Ovary (tissue), 10 donors: ENCODE measurements at places on chromosomes 3 and 15.
A peak's percentile ranks its signal among the peaks of the same experiment; 100 is the strongest.

DNA sequence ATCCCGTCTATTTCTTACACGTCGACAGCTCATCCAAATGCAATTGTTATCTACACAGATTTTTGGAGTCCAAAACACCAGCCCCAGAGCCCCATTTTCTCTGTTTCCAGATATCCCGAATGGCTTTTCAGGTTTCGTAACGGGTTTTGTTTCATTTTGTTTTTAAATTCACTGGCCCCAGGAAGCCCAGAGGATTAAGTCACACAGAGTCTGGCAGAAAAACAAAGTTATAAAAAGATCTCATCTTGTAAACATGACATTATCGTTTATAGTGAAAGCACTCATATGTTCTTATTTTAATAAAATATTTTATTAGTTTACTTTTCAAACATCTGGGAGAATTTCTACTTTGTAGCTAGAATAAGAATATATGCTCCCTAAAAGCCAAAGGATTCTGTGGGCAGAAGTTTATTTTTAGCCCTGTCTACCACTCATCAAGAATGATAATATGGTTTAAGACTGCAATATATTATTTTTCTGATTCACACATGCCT, 149.3 kb upstream of the SLC2A2 start:
- no peak for DNase-seq

DNA sequence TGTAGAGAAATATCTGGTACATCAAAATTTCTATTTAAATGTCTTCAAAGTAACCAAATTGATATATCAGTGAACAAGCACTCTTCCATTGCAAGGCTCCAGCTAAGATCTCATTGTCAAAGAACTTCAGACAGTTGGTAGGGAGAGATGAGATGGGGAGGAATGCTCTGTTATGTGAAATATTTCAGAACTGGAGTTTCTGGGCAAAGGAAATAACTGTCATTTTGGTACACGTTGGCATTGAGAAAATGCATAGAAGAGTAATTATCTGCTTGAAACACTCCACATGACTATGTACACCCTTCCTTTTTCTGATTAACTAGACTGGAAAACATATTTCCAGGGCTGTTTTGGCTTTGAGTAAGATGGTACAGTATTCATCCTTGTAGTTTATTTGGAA, 297.5 kb upstream of the RASGRP1 start:
- DNase-seq: no peak

GRCh38 chr15:72787526-72787925, 4.0 kb upstream of the ADPGK start:
- DNase-seq: no peak

DNA sequence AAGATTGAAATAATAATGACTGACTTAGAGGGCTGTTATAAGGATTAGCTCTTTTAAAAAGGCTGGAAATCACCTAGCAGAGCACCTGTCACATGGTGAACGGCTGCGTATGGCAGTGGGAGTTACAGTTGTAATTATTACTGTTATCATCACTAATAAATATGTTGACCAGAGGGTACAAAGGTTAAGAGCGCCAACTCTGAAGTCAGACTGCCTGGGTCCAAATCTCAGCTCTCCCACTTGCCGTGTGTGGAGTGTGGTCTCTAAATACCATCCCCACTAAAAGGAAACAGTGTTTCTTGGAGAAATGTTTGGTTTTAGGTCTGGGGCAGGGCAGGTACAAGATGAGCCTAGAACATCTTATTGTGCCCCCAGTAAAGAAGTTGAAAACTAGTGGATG, 6.0 kb upstream of the RAD18 start:
- no peak for DNase-seq

DNA sequence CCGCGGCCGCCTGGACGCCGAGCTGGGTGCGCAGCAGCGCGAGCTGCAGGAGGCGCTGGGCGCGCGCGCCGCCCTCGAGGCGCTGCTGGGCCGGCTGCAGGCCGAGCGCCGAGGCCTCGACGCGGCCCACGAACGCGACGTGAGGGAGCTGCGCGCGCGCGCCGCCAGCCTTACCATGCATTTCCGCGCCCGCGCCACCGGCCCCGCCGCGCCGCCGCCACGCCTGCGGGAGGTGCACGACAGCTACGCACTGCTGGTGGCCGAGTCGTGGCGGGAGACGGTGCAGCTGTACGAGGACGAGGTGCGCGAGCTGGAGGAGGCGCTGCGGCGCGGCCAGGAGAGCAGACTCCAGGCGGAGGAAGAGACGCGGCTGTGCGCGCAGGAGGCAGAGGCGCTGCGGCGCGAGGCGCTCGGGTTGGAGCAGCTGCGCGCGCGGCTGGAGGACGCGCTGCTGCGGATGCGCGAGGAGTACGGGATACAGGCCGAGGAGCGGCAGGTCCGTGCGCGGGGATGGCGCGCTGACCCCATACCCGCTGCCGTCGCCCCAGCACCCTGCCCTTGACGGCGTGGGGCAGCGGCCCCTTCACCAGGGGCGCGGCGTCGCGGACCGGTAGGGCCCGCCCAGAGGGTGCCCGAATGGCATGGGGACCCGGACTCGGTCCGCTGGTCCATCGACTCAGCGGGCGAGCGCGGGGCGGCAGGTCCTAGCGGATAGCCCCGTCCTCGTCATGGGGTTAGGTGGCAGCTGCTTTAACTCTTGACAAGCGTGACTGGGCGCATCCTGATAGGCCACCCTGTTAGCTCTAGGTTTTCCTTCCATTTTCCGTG, 848 bp downstream of the SYNM start:
- DNase-seq: peak; percentile 46

- no peak for DNase-seq
These were observed 68.4 kb downstream of the DPH6 start for GRCh38 chr15:35477312-35478262.
